Activated T-helper 17 cell treated with anti-CD3 and anti-CD28 coated beads, Interleukin-2, amount 50 U/mL, for 72 hours (primary cell): ENCODE measurements at places on chromosomes 2 and 18. TPM values are rescaled to one million over a fixed set of nuclear protein-coding genes. Genes with fewer than 3 reads are reported as not detected.

The GPR35 gene
- total RNA-seq, result 2.0 TPM

The TYMS gene
- total RNA-seq, result 414 TPM

The ALS2 gene
- total RNA-seq, result 6.3 TPM

The SLC9A2 gene
- total RNA-seq, result not detected

The TUBB8B gene
- total RNA-seq, result not detected

The C1QL2 gene
- not detected for total RNA-seq

The KCNE4 gene
- total RNA-seq, result not detected

The CDCA7 gene
- total RNA-seq, result 15.4 TPM

The CPLX4 gene
- total RNA-seq, result not detected

The METTL4 gene
- 46.6 TPM for total RNA-seq

The ACOXL gene
- total RNA-seq, result not detected

The DUSP19 gene
- total RNA-seq, result 1.6 TPM

The SIGLEC15 gene
- total RNA-seq, result not detected

The TCF4 gene
- total RNA-seq, result 1.3 TPM

The SLC23A3 gene
- total RNA-seq, result 2.9 TPM
